ENCODE measurements at places on chromosomes 4 and X. TPM values are rescaled to one million over a fixed set of nuclear protein-coding genes. Genes with fewer than 3 reads are reported as not detected.

The NCBP2L gene
- 0.21 TPM for total RNA-seq

The OTOP1 gene
- not detected for total RNA-seq

The LRIT3 gene
- under 0.01 TPM for total RNA-seq

The MOB1B gene
- total RNA-seq, result 12.1 TPM

The MTNR1A gene
- not detected for total RNA-seq

The CXCL5 gene
- total RNA-seq, result 9.6 TPM

The BCORL1 gene
- 2.2 TPM for total RNA-seq

The DIPK2B gene
- not detected for total RNA-seq

The COX7B2 gene
- total RNA-seq, result not detected
